CD14-positive monocyte (primary cell): ENCODE measurements at places on chromosomes 4 and X.

DNA sequence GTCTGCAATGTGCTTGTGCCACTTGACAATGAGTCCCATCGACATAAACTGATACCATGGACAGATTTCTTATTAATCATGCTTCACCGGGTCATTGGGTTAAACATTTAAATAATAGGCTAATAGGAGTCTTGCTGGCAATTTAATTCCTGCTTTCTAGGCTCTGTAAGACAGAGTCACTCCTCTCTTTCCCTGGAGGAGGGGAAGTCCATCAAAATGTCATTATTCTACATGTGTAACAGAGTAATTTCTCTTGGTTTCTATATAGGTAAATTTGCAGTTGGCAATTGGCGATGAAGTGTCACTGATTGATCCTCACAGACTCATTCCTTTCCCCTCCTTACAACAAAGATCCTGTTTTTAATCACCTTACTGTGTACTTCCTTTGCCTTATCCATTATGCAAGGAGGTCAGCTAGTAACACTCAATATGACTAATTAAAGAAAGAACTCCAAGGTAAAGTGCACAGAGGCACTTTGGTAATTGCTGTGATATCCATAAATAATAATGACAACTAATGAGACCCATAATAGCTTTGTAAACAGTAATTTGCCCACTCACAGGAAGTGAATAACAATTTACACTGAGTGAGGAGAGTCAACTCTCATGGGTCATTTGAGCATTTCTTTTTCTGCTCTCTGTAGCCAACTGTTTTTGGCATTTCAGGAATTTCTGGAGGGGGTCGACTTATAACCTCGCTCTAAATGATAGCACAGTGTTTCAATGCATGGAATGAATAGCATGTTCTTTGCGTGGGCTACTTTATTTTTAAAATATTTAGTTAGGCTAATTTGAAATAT, 184.0 kb downstream of the UGT8 start:
- no peak for DNase-seq

DNA sequence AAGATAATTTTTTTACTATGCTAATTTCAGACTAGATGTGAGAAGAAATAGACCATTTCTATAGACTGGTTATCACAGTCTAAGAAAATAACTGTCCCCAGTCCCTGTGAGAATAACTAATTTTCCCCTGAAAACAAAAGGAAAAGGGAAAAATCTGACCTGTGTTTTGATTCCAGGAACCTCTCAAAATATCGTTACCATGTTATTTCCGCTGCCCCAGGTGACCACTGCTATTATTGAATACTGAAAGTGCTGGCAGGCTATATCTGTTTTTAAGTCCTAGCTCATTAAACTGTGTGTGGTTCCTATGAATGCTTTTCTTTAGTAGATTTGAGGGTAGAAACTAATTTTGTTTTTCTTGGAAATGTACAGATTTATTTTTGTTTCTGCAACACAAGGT, 83.6 kb downstream of the GAB1 start:
- no peak for DNase-seq

DNA sequence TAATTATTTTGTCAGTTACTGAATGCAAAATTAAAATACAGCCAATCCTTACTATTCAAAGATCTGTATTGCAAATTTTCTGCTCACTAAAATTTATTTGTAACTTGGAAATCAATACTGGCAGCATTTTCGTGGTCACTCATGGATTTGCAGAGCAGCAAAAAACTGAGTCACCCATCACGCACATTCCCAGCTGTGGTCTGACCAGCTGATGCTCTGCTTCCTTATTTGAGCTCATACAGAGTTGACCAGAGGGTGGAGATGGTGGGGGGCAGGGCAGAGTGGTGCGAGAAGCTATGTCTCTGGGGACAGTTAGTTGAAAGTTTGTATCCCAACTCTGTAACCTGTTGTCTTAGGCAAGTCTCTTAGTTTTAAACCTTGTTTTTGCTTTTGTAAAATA, 214.8 kb downstream of the SPCS3 start:
- no peak for DNase-seq

GRCh38 chr4:188613976-188614375, 474.7 kb downstream of the TRIML1 start:
- DNase-seq, result no peak

- DNase-seq, result no peak
These were observed 223.6 kb downstream of the MGST2 start for GRCh38 chr4:139889264-139889663.

- peak; percentile 2 for DNase-seq
These were observed 316.7 kb upstream of the IGFBP7 start for GRCh38 chr4:57426779-57427395.
